ENCODE measurements at places on chromosomes 3 and 15.

GRCh38 chr3:59135096-59135495 is 85.3 kb upstream of the CFAP20DC start:
- DNase-seq: no peak

DNA sequence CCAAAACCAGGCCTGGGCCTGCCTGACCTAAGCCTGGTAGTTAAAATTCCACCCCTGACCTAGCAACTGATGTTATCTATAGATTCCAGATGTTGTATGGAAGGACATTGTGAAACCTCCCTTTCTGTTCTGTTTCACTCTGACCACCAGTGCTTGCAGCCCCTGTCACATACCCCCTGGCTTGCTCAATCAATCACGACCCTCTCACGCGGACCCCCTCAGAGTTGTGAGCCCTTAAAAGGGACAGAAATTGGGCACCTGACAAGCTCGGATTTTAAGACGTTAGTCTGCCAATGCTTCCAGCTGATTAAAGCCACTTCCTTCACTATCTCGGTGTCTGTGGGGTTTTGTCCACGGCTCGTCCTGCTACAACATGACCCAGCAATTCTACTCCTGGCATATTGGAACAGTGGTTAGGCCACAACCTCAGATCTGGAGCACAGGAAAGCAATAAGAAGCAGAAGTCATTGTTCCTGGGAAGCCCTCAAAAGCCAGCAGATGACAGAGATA is 36.7 kb upstream of the LHFPL4 start:
- no peak for DNase-seq

DNA sequence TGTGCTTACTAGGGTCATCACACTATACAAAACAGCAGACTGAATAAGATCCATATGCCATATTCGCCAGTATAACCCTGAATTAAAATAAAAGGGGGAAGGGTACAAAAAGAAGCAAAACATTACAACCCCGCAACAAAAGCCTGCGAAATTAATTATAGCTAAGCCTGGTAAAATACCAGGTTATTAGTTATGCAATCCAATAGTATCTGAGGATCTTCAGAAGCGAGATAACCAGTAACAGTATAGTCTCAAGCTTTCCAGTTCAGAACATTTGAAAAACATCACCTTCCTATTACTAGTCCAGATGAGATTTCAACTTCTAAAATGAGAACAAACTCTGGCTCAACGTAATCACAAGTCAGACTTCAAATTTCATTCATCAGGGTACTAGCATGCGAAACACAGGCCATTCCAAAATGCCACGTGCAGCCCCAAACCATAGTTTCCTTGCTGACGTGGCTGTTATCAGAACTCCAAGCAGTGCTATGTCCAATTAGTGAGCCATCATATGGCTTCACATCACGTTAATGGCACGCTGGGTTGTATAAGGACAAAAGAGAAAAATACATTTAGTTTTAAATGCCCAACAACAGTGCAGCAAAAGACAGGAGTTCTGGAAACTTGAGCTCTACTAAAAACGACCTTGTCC is 1.1 kb downstream of the SSR3 start:
- DNase-seq: no peak

DNA sequence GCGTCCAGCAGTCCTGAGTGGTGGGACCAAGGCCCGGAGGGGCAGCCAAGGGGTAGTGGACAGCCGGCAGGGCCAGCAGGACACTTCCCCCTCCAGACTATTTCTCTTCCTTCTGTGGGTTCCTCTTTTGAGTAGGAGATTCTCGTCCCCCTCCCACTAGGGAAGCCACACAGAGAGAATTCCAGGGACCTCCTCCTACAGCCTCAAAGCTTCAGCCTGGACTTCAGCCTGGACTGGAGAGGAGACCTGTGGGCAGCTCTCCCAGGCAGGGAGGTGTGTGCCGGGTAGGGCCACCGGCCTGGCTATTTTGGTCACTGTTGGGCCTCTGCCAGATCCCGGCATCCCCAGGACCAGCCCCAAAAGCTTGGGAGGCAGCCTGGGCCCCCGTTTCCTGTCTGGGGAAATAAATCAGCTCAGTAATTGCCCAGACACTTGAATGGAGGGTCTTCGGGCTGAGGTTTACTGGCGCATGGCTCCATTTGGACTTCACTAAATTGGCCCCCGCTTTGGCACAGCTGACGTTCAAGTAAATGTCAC is 1.3 kb downstream of the SLC6A6 start:
- DNase-seq: no peak

DNA sequence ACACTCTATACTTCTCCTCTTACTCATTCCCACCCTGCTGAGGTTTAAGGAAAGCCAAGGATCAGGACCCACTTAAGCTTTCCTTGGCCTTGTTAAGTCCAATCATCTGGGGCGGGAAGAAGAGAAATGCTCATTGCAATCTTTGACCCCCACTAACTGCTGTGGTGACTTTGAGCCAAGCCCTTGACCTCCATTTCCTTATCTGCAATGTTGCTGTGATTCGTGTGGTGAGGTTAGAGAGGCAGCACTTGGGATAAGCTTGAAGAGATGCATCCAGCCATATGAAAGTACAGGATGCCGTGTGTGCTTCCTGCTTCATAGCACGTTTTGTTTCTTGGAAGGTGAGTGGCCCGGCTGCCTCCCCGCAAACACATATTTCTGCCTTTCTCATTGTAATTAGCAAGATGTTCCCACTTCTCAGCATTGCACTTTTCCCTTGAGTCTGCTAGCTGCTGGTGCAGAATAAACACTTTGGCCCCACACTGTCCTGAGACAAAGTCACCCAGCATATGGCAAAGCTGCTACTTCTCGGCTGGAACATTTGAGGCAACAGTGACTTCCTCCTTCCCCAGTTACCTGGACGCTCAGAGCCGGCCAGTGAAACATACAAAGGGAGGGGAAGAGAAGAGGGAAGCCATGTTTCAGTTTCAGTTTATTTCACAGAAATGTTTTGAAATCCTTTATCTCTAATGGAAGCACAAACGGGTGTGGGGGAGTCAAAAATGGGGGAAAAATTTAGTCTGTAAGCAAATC is 10.5 kb upstream of the NUDT16 start:
- DNase-seq: no peak

- DNase-seq: no peak
Observed at GRCh38 chr15:31605467-31605931, 278.9 kb downstream of the KLF13 start.

DNA sequence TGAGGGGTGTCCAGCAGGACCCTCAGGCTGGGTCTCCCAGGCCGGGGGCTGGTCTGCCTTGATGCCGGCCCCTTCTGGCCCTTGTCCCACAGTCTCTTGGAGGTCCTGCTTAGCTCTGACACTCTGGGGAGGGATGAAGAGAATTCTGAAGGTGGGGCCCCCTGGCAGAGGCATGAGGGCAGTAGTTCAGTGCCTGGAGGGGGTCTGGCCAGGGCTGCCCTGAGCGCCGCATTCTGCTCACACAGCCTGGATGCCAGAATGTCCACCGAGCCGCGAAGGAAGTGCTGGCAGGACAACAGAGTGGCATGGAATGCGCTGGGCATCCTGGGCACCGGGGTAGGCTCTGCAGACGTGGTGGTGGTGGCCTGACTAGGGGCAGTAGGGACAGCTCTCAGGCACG is 55.5 kb downstream of the SMAD6 start:
- DNase-seq: no peak

GRCh38 chr3:134885877-134886621 is 91.0 kb downstream of the EPHB1 start:
- DNase-seq: no peak

DNA sequence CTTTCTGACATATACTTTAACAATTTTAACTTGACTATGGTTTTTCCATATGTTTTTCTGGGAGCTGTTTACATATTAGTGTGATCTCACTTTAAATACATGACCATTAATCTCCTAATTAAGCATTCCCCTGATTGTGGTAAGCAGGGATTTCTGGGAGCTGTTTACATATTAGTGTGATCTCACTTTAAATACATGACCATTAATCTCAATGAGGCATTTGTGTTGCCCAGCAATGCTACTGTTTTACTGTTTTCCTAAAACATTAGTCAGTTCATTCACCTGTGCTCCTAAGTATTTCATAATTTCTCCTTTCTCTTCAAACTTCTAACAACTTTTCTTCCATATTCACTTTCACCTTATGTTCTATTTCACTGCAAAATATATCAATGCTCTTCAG is 3.6 kb upstream of the GRAMD1C start:
- DNase-seq: no peak

- DNase-seq: no peak
Observed at GRCh38 chr3:104460477-104461406, 906.0 kb upstream of the ALCAM start.

DNA sequence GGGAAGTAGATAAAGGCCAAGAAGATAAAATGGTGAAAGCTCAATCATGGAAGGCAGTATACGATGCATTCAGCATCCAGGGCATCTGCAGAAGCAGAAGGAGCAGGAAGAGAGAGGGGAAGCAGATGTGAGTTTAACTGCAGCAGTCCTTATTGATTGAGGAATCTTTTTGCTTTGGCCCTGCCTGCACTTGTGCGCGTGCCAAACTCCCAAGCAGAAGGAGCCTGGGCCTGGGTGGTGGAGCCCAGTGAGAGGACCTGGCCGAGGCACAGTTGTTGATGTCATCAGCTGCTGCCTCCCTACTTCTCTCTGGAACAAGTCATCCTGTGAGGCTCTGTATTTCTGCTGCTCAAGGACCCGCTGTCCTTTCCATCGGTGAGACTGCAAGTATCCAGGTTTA is 65.5 kb upstream of the ROPN1 start:
- no peak for DNase-seq

DNA sequence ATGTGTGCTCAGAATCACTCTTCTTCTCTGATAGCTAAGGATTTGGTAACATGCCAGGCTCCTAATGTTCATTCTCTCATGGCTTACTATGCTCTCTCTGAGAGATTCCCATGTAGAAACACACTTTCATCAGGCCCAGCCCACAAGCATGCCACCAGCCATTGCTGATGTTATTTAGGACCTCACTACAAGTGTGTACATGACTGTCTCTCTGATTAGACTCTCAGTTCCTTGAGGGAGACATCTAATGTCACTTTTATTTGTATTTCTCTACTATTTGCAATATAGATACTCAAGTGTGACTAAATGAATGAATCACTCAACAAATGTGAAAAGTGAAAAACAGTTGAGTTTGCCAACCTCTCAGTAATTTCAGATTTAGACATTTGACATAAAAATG is 84.3 kb upstream of the ARL6 start:
- DNase-seq: no peak

- DNase-seq: no peak
Observed at GRCh38 chr3:124997303-124998246, 58.2 kb downstream of the HEG1 start.

DNA sequence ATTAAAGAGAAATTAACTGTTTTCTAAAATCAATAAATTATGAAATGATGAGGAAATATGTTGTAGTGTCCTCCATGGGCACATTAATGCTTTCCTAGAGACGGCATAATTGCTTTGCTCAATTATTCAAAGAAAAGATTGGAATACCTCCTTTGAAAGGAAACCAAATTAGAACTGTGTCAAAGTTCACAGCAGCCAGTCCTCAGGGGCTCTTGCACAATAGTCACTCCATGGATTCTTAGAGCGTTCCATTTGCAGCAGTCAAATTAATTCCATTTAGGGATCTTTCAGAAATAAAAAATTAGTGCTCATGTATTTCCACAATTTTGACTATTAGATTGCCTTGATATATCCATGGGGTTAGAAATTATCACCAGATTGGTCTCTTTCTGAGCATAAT is 841.6 kb upstream of the DPPA4 start:
- DNase-seq: no peak

DNA sequence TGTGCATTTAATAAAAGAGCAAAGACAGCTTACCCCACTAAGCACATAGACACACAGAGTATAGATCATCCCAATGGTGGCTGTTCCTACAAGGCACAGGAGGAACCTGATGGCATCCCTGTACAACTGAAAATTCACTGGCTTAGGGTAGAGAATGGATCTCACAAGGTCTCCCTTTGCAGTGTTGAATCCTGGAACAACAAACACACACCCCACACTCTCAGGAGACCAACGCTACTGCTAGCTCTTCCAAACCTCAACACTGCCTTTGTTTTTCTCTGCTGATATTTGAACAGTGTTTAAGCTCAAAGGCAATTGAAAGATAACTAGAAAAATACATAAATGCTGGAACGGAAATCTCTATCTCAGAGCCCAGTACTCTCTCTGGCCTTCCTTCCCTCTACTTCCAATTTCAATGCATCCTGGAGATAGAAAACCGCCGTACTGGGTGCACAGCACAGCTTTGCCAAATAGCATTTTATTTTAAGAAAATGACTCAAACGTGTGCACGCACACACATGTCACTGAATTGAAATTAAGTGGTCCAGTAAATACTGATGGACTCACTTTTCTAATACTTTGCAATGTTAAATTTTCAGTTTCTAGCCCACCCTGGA is 87.5 kb upstream of the ATP13A5 start:
- no peak for DNase-seq

DNA sequence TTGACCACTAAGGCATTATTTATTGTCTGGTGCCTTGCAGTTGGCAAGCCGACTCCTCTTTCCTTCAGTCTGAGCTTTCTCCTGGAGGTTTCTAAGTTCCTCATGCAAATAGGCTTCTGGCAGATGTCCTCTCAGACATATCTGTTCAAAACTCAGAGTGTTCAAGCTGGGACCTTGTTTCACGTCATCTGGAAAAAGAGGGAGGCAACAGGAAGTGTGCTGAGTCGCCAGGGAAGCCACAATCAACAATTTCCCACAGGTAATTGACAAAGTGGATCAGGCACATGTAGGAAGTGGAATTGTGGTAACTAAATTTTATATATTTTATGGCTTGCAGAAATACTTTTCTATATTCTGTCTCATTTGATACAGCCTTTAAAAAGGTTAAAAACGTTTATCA is 14.6 kb downstream of the SCG5 start:
- peak; percentile 47 for DNase-seq

- no peak for DNase-seq
Observed at GRCh38 chr15:50066202-50066601, 52.8 kb downstream of the ATP8B4 start.

DNA sequence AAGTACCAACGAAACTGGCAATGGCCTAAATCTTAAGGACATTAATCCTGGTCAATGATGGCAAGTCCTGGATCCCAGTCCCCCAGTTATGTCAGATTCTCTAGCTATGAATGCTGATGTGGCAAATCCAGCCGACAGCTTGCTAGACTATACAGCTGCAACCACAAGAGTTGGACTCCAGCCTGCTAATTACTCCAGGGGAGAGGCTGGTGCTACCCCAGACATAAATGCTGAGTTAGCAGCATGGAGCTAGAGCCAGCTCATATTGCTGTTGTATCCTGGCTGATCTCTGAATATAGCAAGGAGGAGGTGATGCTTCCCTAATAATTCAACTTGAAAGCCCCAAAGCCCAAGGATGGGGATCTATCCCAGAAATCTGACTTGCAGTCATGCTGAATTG is 207.1 kb downstream of the LRRN1 start:
- no peak for DNase-seq
